ENCODE measurements at places on chromosomes 2 and 18. TPM values are rescaled to one million over a fixed set of nuclear protein-coding genes. Genes with fewer than 3 reads are reported as not detected.

The TXNDC2 gene
- 0.09 TPM for total RNA-seq

The TGFBRAP1 gene
- total RNA-seq, result 10.4 TPM

The CD8B gene
- 0.17 TPM for total RNA-seq

The PSMA8 gene
- total RNA-seq, result 0.14 TPM

GRCh38 chr2:152037743-152038435 lies 61.0 kb downstream of the CACNB4 start:
- H3K27ac ChIP-seq, result no peak overlapping the region
- DNase-seq, result no peak
- H3K36me3 ChIP-seq, result no peaks in the 10 kb centered on the region
- H3K4me3 ChIP-seq, result no peak overlapping the region

GRCh38 chr2:161946489-161947107 lies 127.4 kb downstream of the DPP4 start:
- no peak overlapping the region for H3K4me3 ChIP-seq
- H3K27me3 ChIP-seq, result no peaks in the 10 kb centered on the region
- no peak for DNase-seq
- no peaks in the 10 kb centered on the region for H3K36me3 ChIP-seq
- H3K4me1 ChIP-seq, result no peaks in the 10 kb centered on the region
- no peak overlapping the region for H3K27ac ChIP-seq

DNA sequence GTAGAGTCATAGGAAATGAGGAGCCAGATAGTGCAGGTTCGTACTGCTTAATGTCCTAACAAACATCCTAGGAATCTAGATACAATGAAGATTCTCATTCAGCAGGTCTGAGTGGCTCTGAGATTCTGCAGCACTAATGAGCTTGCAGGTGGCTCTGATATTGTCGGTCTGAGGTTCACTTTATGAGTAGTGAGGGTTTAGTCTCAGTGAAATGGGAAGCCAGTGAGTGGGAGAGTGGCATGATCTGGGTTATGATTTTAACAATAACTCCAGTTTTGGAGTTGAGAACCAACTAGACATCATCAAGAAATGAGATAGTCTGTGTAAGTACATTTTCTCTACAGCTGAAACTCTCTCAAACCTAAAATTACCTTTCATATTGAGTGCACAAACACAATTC lies 166.8 kb upstream of the SP5 start:
- H3K4me1 ChIP-seq, result no peaks in the 10 kb centered on the region
- H3K4me3 ChIP-seq, result no peak overlapping the region
- no peaks in the 10 kb centered on the region for H3K36me3 ChIP-seq

DNA sequence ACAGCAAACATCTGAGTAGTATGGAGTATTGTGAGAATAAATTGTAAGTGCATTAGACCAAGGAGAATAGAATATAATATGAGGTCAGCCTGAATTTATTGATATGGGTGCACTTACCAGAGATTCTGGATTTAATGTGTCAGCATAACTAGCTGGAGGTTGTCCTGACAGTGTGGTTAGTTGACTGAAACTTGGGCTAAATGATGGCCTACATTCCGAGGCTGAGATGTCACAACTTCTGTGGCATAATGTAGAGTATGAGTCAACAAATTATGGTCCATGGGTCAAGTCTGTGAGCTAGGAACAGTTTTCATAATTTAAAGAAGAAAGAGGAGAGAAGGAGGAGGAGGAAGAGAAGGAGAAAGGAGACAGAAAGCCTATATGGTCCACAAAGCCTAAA lies 127.6 kb downstream of the QPCT start:
- H3K4me3 ChIP-seq, result no peak overlapping the region
- DNase-seq, result no peak
- H3K27me3 ChIP-seq, result no peaks in the 10 kb centered on the region

DNA sequence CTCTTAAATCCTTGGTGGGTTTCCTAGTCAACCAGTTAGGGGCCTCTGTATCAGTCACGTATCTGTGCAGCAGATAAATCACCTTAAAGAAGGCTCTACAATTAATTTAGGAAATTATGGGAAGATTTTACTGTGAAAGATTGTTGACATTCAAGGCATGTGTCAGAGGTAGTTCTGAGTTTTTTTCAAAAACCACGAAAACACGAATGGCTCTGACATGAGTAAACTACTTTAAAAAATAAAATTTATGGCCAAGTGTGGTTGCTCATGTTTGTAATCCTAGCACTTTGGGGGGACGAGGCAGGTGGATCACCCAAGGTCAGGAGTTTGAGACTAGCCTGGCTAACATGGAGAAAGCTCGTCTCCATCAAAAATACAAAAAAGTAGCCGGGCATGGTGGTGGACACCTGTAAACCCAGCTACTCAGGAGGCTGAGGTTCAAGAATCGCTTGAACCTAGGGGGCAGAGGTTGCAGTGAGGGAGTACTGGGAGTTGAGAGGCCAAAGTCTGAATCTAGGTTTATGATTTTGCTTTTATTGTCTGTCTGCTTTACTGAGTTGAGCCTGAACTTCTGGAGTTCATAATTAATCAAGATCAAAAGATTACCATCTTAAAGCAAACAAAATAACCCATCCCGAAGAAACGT lies 77.1 kb downstream of the SPRED2 start:
- no peak overlapping the region for H3K4me3 ChIP-seq
- H3K27me3 ChIP-seq, result no peaks in the 10 kb centered on the region
- no peaks in the 10 kb centered on the region for H3K36me3 ChIP-seq
- no peak overlapping the region for H3K27ac ChIP-seq
- H3K4me1 ChIP-seq, result peaks cover 16% of the 10 kb centered on the region

DNA sequence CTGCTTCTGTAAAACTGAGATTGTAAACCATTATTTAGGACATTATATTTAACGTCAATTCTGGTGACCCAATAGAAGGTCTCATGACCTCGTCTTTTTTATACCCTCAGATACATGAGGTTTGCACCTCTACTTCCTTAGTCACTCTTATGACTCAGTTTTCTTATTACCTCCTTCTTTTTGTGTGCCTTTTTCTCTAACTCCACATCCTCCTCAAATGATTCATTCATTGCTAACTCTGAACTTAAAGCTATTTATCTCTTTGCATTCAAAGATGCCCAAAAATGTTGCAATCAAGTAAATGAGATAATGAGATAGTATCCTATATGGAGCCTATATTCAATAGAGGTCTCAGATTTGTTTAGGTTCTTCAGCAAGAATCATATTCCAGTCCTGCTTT lies 121.0 kb upstream of the KYNU start:
- H3K4me1 ChIP-seq, result no peaks in the 10 kb centered on the region
- H3K4me3 ChIP-seq, result no peak overlapping the region
- no peak overlapping the region for H3K27ac ChIP-seq
- DNase-seq, result no peak
- no peaks in the 10 kb centered on the region for H3K27me3 ChIP-seq

- no peaks in the 10 kb centered on the region for H3K27me3 ChIP-seq
- H3K4me1 ChIP-seq, result no peaks in the 10 kb centered on the region
- DNase-seq, result no peak
- no peak overlapping the region for H3K4me3 ChIP-seq
- no peak overlapping the region for H3K27ac ChIP-seq
Observed at GRCh38 chr2:174495365-174496012, 8.7 kb upstream of the GPR155 start.

DNA sequence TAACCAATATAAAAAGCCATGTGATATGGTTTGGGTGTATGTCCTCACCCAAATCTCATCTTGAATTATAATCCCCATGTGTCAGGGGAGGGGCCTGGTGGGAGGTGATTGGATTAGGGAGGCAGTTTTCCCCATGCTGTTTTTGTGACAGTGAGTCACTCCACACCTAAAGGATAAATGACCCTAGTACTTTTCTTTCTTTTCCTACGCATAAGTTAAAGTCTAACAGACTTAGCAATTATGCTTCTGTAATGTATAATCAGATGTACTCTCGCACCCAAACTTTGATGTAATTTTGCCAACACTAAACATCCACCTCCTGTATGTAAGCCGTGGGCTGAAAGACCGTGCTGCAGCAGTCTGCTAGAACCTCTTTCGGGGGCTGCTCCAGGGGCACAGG lies 97.2 kb upstream of the DSEL start:
- H3K27ac ChIP-seq, result no peak overlapping the region
- H3K4me1 ChIP-seq, result no peaks in the 10 kb centered on the region
- H3K4me3 ChIP-seq, result no peak overlapping the region
- no peak for DNase-seq
- H3K27me3 ChIP-seq, result no peaks in the 10 kb centered on the region

DNA sequence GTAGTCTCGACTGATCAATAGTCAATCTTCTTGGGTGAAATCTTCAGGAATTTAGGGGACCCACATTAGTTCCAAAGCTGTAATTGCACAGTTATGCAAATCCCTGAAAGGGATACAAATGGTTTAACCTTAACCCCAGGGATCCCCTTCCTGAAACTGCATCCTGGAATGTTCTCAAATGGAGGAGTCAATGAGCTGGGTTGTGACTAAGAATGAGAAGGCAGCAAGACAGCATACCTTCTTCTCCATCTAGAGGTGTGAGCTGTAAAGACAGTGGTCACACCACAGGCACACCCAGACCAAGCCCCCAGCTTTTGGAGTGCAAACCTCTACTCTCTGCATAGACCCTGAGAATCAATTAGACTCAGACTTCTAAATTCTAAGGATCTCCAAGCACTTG lies 164.7 kb upstream of the MEIS1 start:
- H3K4me3 ChIP-seq, result no peak overlapping the region
- DNase-seq, result no peak
- H3K27me3 ChIP-seq, result no peaks in the 10 kb centered on the region
- no peak overlapping the region for H3K27ac ChIP-seq
- H3K36me3 ChIP-seq, result no peaks in the 10 kb centered on the region
- H3K4me1 ChIP-seq, result no peaks in the 10 kb centered on the region

Data from liver (tissue), 10 donors.